Naive thymus-derived CD8-positive, alpha-beta T cell (primary cell): ENCODE measurements at places on chromosomes 6 and 20.

GRCh38 chr6:16974387-16974673 lies 127.5 kb upstream of the STMND1 start:
- DNase-seq = no peak

- no peak for DNase-seq
These were observed 39.8 kb upstream of the SMIM29 start for GRCh38 chr6:34288581-34288980.

- no peak for DNase-seq
These were observed 33.8 kb upstream of the ECI2 start for GRCh38 chr6:4169028-4169789.

DNA sequence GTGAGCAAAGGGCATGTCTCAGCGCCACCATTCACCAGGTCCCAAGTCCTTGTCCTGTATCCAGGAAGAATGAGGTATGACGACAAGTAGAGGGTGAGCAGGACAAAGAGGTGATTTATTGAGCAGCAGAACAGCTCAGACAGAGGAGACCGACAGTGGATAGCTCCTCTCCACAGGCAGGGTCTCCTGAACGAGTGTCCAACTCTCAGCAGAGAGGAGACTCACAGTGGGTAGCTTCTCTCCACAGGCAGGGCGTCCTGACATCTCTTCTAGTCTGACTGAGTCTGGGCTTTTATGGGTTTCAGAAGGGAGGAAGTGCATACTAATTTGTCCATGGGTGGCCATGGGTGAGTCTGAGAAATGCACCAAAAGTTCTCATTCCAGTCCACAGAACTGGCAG lies 204.7 kb downstream of the ANKRD60 start:
- no peak for DNase-seq

DNA sequence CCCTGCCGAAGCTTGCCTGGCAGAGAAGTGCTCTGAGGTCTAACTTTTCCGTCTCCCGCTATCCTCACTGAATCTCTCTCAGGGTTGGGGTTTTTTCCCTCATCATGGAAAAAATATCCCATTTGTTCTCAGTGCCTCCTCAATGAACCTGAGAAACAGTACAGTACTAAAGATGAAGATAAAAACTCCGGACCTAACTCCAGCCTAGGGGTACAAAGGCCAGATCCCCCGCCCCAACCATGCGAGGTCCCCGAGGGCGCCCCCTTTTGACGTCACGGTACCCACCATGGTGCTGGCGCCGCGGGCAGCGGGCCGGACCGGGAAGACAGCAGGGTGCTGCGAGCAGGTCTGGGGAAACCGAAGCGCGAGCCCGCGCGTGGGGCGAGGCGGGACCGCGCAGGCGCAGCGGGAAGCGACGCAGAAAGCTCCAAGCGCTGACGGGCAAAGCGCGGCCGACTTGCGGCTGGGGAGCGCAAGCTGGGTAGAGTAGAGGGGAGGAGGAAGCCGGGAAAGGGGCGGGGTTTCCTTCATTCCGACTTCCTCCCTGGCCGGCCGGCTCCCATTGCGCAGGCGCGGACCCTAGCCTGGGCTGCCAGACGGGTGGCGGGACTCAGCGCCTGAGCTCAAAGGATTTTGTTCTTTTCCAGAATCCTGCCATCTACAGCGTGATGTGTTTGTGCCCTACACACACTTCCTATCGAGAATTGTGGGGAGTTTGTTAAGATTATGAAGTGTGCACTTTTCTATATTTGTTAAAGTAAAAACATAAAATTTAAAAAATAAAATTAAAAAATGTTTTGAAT lies at the start of gene LSM2:
LSM2 (minus strand) TSS at position 497 of the 803 bp plus-strand sequence; CDS start at position 288, 209 bp downstream.
- peak; percentile 97 for DNase-seq

DNA sequence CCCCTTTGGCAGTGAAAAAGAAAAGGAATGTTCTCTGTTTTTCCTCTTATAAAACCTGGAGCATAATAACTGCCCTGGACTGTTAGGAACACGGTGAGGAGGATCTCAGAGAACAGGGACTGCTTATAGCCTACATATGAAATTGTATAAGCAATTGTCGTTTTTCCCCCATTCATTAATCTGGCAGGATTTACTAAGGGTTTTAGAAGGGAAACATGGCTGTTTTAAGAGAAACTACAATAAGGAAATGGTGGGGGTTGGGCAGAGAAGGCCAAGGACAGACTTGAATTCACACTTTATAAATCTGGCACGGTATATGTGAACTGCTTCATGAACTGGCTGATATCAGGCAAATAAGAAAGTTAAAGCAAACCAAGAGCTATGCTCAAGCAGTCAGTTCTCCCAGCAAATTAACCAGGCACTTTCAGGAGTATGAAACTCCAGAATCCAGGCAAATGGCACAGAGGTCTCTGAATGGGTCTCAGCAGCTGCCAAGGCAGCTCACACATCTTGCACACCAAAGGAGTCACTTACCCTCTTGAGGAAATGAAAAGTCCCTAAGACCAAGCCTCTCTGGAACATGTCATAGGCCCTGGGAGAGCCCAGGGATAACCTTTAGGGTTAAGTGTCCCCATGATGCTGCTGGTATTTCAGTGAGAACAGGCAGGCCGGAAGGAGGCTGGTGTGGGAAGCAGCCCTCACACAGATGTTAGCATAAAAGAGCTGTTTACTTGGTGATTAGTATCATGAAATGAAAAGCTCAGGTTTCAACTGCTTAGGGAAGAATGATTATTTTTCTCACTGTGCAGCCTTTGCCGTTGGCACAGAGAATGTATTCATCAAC lies 260.5 kb upstream of the MARCKS start:
- DNase-seq = no peak

DNA sequence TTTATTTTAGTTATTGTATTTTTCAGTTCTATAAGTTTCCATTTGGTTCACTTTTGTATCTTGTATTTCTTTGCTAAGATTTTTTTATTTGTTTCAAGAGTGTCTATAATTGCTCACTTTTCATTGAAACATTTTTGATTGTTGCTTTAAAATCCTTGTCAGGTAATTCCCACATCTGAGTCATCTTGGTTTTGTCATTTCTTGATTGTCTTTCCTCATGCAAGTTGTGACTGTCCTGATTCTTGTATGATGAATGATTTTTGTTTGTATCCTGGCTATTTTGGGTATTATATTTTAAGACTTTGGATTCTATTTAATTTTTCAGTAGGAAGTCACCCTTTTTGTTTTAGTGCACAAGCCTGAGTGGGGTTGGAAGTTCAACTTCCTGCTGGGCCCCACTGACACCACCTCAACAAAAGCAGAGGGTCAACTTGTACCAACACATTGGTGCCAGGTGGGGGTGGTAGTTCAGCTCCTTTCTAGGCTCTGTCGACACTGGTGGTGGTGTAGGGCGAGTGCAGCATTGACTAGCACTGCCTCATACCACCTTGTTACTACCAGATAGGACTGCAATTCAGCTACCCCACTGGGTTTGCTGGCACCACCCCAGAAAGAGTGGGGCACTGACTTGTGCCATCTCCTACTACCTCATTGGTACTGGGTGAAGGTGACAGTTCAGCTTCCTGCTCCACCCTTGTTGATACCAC lies 8.8 kb downstream of the RSPH3 start:
- no peak for DNase-seq

DNA sequence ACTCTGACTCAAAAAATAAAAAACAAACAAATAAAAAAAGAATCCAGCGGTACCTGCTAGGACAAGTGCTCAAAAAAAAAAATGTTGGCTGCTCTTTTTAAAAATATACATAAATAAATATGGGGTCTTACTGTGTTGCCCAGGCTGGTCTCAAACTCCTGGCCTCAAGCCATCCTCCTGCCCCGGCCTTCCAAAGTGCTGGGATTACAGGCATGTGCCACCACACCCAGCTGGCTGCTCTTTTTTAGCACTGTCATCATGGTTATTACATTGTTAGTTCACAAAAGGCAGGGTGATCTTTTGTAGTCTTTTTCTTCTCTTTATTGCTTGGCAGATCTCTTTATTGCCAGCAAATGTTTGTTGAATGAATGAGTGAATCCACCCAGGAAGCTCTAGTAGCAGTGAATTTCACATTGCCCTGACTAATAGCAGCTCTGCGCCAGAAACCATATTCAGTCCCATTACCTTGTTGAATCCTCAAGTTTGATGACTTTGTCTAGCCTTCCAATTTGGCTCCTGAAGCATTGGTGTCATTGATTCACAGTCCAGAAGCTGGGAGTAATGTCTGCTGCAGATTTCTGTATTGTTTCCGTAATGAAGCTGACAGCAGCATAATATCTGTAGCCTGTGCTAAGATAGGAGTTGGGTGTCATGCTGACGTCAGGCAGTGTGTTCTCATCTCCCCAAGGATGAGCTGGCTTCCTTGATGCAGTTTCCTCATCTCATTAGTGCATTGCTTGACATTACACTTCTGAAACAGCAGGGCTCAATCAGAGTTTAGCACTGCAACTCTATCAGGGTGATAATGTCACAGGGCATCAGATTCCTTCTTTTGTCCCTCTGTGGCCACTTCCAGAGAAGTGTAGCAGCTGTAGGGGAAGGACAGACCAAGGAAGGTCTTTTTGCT lies 84.9 kb upstream of the TGM3 start:
- DNase-seq = no peak

GRCh38 chr6:32794510-32794909 lies 22.3 kb downstream of the HLA-DOB start:
- no peak for DNase-seq

GRCh38 chr6:156909212-156910010 lies 132.2 kb downstream of the ARID1B start:
- DNase-seq = no peak

DNA sequence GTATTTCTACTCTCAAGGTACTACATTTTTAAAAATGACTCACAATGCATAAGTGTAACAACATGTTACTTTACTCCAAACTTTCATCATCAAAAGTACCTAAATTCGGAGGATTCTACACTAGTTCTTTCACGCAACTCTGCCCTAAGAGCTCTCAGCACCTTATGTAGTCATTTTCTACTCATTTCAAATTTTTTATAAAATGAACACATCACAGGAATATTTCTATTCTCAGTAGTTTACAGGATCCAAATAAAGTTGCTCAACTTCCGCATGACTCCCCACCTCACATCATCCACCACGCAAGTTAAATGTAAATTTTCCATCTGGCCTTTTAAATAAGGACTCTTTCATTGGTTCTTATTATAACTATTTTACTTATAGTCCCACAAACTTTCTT lies 344.9 kb upstream of the MANEA start:
- no peak for DNase-seq

GRCh38 chr6:34671367-34671766 lies 25.2 kb downstream of the ILRUN start:
- no peak for DNase-seq

- DNase-seq = no peak
These were observed 109.0 kb downstream of the MCHR2 start for GRCh38 chr6:99885051-99885450.

GRCh38 chr20:32455171-32455900 lies 97.2 kb downstream of the ASXL1 start:
- DNase-seq = no peak

DNA sequence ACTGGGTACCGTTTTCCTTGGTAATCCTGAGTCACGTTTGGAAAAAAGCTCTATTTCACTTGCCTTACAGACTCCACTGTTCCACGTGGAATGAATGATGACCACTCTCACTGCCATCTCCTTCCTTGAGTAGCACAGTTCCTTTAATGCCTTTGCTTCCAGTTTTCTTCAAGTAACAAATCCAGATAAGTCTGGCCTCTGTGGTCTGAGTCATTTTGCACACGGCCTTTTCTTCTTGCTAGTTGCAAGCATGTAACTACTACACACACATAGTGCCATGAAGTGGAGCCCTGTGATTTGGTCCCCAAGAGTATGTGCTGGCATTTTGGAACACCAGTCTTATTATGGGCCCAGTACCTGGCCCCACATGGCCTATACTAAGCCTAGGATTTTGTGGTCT lies 182.8 kb downstream of the SASH1 start:
- DNase-seq = no peak

DNA sequence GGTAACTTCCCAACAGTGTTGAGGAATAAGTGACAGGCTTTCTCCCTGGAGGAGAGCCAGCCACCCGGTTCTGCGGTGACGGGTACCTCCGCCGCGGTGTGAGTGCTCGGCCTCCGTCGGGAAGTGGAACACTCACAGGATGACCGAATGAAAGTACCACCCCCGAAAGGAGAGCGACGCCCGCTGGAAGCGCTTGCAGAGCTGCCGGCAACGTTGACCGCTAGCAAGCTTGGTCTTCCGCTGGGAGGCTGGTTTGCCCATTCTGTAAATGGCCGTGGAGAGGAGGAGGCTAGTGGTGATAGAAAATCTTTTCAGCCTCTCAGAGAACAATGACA lies 614 bp upstream of the TMEM242 start:
- no peak for DNase-seq

- no peak for DNase-seq
These were observed 57.7 kb downstream of the DHX35 start for GRCh38 chr20:39019805-39020325.

DNA sequence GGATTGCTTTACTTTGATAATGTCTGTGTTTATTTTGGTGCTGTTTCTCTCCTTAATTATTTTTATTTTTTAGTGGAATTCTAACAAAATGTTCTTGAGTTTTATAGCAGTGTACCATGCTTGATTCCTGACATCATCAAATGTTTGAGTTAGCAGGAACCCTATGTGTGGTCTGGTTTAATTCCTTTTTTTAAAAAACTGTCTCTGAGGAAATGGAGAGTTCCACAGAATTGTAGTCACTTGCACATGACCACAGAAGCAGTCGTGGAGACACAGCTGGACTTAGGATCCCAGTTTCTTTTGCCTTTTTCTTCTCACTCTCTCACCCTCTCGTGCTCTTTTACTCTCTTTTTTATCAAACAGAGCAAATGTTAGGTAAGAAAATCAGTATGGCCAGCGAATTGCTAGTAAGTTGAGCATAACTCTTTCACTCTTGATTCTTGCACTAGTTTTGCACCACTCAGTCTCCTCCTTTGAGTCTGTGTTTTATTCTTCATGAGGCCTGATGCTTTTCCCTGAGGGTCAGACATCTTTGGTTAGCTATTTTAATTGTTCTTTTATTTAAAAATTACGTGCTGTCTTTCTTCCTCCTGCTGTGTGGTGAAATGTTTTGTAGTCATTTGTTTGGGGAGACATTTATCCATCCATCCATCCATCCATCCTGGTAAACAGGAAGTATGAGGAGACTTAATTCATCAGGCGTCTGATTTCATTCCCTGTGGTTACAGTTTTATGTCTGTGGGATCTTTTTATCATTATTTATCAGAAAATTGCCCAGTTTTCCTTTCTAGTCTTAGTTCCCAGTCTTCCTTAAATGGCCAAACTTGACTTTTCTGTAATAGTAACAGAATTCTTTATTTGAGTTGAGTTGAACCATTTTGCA lies 83.0 kb downstream of the SCAF8 start:
- no peak for DNase-seq

GRCh38 chr20:4371623-4372251 lies 350.0 kb upstream of the PRND start:
- DNase-seq = no peak

GRCh38 chr20:8447262-8448120 lies 315.4 kb downstream of the PLCB1 start:
- no peak for DNase-seq

GRCh38 chr6:25472906-25473305 lies 179.1 kb upstream of the SCGN start:
- no peak for DNase-seq

DNA sequence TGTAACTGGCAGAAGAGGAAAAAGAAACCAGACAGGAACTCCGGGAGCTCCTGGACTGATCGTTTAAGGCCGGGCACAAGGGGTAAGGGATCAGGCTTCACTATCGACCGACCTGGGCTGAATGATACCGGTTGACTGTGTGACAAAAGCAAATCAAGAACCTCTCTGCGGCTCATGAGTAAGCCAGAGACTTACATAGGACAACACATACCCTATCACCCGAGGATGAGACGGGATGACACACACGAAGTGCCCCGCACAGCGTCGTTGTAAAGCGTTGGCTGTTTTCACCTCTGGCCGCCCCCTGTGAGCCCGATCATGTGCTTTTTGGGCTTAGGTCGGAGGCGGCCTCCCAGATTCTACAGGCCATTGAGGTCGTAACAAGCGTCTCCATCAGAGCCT lies 695 bp upstream of the TGIF2 start:
- peak; percentile 71 for DNase-seq

- no peak for DNase-seq
These were observed 32.5 kb downstream of the SYNDIG1 start for GRCh38 chr20:24501764-24502556.
